NCI-H1417 treated with DMSO at 0.1 percent for 48 hours (cell line): ENCODE measurements at places on chromosomes 13 and 19.

DNA sequence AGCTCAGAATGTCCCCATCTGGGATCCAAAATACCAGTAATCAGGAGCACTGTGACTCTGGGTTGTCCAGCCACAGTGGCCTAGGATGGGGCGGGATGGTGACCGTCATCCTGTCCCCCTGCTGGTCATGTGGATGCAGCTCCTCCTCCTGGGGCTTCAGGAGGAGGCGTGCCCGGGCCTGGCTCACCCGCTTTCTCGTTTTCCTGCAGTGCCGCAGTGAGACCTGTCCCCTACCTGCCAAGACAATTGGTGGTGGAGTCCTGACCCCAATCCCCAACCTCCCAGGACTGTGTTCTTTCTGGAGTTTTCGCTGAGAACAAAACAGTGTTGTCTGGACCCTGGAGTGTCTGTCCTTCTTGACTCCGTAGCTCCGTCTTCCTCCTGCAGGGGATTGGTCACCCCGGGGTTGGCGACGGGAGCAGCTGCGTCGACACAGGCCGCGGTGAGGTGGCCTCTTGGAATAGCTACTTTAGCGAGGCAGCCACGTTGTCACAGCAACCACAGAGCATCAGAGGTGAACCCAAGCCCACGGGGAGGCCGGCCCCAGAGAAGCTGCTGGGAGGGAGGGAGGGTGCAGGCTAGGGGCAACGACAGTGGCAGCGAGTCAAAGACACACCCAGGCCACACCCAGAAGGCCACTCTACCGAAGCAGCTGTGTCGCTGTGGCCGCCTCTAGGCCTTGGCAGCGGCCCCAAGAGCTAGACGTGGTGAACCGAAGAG is 10.2 kb upstream of the EMC10 start:
- no peak for DNase-seq

DNA sequence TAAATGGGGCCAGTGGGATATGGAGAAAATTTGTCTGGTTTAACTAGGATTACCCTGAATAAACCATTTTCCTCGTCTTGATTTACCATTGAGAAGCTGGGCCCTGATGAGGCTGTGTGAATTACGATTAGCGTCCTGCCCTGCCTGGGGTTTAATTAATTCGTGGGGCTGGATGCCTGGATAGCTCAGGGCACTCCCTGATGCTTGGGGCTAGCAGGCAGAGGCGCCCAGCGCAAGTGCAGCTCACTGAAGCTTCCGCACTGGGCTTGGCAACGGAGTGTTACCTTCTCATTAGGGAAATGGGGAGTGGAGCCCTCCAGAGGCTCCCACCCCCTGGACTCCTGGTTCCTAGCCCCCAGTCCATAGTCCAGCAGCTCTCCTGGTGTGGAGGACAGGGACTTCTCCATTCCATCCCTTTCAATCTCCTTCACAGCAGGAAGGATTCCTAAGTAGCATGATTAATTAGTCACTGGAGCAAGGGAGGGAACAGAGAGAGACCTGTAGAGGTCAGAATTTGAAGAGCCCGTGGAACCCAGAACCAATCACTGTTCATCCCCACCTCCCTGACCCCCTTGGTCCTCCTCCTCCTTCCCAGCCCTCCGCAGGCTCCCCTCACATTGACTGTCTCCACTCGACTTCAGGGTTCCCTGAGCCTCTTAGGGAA is 107.2 kb downstream of the UQCRFS1 start:
- no peak for DNase-seq

- DNase-seq: no peak
These were observed 7.6 kb downstream of the MBD3L2B start for GRCh38 chr19:7013678-7014077.

DNA sequence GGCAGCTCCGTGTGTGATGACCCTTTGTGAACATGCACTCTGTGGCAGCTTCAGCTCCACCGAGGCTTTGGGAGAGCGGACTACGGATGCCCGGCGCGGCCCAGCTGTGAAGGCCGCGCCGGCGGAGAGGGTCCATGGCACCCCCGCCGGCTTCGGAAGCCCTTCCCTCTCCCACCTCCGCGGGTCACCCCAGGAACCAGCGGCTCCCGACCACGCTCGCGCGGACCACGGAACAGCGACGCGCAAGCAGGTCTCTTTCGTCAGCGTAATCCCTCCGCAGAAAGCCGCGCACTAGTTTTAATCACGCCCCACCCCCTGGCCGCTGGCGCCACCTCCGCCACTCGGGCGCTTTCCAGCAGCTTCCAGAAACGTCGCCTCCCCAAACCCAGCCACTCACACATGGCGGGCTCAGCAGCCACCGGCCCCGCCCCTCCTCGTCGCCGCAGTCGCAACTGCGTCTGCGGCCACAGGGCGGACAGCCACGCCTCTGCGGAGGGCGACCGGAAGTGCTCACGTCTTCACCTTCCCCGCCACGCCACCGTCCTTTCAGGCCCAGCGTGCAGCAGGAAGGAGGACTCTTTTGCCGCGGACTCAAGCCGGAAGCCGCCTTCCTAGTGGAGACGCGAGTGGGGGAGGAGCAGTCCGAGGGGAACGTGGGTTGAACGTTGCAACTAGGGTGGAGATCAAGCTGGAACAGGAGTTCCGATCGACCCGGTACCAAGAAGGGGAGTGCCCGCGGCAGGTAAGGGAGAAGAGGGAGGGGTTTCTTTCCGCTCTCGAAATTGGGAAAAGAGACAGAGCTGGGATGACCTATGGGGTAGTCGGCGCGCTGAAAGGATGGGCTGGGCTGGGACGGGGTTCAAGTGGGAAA is at the start of gene USPL1:
TSS of gene USPL1 (plus strand) at position 606 of the 871 bp plus-strand sequence. CDS start 3,221 bp downstream, outside the sequence.
- peak; percentile 91 for DNase-seq

GRCh38 chr19:39935364-39935661 is 879 bp upstream of the FCGBP start:
- DNase-seq: no peak

DNA sequence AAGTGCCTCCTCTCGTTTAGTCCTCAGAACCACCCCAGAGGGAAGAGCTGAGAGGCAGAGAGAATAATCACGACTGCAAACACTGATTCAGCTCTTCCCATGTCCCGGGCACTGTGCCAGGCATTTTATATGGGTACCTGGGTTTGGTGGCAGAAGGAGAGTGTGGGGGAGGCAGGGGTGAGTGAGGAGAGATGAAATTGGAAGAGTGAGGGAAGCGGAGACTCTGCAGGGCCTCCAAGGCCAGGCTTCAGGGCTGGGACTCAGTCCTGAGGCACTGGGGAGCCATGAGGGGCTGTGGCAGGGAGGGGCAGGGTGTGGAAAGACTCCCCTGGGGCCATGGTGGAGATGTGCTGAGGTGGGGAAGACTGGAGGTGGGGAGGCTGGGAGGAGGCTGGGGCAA is 8.7 kb downstream of the SYNGR4 start:
- no peak for DNase-seq

DNA sequence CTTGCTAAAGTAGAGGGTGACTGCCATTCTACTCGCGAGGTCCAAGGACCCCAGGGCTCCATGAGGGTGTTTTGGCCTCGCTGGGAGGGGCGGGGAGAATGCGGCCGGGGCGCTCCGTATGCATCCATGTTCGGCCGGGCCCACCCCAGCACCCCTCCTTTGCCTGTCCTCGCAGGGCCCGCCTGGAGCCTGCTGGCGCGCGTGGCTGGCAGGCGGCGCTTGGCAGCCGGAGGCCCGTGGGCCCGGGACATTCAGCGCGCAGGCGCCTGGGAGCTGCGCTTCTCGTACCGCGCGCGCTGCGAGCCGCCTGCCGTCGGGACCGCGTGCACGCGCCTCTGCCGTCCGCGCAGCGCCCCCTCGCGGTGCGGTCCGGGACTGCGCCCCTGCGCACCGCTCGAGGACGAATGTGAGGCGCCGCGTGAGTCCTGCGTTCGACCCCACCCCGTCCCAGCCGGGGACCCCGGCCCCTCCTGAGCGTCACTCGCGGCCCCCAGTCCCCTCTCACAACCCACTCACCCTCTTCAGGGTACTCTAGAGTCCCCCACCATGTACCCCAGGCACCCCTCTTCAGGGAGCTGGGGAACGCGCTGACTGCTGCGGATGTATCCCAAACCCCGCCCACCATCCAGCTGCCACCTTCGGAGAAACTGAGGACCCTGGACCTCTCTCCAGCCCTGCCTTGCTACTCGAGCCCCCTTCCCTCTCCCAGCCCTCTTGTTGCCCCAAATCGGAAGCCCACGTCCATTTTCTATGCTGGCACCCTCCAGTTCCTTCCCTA is 4.1 kb downstream of the DLL3 start:
- no peak for DNase-seq

GRCh38 chr19:35645680-35646511 is 2.2 kb upstream of the COX6B1 start:
- no peak for DNase-seq

- DNase-seq: no peak
These were observed 3.1 kb downstream of the ZIC2 start for GRCh38 chr13:99984461-99985240.

- DNase-seq: no peak
These were observed 1660.3 kb downstream of the EFNB2 start for GRCh38 chr13:104875038-104875754.

- no peak for DNase-seq
These were observed 773.8 kb downstream of the GPC5 start for GRCh38 chr13:92172191-92172590.

DNA sequence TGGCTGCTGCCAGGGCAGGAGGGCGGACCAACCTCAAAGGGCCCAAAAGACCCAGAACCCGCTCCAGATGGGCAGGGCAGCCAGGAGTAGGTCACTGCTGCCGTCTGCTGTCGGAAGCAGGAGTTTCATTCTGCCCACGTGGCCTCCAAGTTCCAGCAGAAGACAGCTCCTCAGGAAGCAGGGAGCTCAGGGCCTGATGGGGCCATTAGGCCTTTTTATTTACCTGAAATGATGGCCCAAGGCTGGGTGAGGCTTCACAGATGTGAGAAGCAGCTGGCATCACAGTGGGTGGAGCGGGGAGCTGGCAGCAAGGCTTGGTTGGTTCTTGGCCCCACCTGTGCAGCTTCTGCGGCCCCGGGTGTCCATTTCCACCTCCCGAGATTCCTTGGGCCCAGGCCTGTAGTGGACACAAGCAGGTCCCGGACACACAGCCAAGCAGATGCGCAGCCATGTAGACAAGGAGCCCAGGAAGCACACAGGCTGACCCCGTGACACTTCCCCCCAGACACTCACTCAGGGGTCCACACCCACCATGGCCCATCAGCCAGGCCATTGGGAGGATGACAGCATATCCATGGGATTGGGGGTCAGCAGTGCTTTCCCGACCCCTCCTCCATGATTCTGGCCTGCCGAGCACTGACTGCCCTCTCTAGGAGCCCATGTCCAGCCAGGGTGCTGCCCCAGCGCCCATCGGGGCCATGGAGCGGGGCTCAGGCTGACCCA is 26.4 kb downstream of the C13orf46 start:
- DNase-seq: no peak

DNA sequence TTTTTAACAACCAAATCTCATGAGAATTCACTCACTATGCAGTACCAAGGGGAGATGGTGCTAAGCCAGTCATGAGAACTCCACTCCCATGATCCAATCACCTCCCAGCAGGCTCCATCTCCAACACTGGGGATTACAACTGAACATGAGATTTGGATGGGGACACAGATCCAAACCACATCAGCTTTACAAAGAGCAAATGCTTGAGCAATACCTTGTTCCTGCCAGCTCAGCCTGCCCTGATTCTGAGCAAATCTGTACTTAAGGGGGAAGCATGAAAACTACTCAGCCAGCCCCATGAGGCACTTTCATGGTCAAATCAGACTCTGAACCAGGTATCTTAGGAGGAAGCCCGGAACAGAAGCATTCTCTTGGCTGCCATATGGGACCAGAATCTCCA is 259.9 kb downstream of the TBC1D4 start:
- no peak for DNase-seq

DNA sequence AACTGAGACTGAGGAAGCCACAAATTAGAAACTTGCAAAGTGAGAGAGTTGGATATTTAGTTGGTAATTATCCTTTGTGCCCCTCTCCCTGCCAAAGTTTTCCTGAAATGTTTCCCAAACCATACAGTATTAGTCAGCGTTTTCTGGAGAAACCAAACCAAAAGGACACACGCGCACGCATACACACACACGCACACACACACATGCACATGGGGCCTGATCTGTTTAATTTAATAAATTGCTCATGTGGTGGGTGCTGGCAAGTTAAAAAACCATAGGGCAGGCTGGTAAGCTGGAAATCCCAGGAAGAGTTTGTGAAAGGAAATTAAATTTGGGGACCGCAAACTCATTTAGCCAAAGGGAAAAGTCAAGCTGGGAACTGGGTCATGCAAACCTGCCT is 11.7 kb upstream of the CYSLTR2 start:
- no peak for DNase-seq

- DNase-seq: no peak
These were observed 11.2 kb downstream of the CEBPA start for GRCh38 chr19:33290956-33291622.

GRCh38 chr13:20672772-20673171 is 30.7 kb upstream of the IL17D start:
- DNase-seq: no peak

DNA sequence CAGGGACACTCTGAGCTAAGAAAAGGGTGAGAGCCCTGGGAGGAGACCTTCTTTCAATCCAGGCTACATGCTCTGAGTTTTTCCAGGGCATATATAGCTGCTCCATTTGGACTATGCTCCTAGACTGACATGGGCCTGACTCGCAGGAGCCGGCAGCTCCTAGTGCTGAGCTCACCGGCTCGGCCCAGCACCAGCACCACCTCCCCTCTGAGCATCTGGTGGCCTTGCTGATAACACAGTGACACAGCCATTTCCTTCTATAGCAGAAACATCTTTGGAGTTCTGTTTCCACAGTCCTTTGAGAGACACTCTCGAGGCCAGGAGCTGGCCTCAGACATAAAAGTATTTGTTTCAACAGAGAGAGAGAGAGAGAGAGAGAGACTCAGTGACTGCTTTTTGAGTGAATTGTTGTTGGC is 184.9 kb downstream of the TM9SF2 start:
- DNase-seq: no peak

- DNase-seq: no peak
These were observed 5.6 kb downstream of the NANOS2 start for GRCh38 chr19:45908956-45909355.

GRCh38 chr13:54965881-54966280 is 1937.3 kb downstream of the OLFM4 start:
- DNase-seq: no peak

DNA sequence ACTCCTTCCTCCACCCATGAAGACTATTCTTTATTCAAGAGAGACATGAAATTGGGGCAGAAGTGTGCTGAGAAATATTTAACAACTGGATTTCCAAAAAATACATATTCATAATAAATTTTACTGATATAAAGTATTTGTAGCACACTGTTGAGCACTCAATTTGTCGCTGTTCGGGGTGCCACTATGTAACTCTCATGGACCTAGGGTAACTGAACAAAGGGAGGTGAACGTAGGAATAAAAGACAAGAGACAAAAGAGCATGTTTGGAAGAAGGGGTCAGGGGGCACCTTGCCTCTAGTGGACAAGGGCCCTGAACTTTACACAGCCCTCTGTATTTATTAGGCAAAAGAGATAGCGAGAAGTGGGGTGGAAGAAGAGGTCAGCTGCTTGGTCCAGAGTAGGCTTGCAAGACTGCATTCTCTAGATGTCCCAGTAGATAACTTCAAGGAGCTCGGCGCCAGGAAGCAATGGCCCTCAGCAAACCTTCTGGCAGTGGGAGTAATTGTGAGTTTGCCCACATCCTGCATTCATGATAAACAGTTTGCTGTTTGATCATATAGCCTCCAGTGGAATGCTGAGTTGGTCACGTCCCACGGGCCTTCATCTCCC is 4.5 kb upstream of the ZNF175 start:
- no peak for DNase-seq

DNA sequence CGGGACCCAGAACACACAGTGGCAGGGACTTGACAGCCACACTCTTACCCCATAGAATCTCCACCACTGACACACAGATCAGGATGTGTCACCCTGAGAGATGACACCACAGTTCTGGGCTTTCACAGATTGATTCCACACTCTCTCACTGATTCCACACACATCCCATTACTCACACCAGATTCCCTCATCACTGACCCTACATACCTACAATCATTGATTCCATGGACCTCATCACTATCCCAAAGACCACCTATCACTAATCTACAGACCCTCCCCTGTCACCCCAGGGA is 57.6 kb upstream of the ZNF527 start:
- DNase-seq: no peak
